Chondrocyte (in vitro differentiated cells): ENCODE measurements at places on chromosomes 4 and X.

GRCh38 chr4:125520258-125520990, 205.7 kb downstream of the FAT4 start:
- no peaks in the 10 kb centered on the region for H3K27me3 ChIP-seq
- no peaks in the 10 kb centered on the region for H3K36me3 ChIP-seq
- H3K4me3 ChIP-seq, result no peak overlapping the region
- peak overlapping the region; percentile 54 for H3K27ac ChIP-seq
- no peak for DNase-seq

GRCh38 chrX:44082829-44083228, 109.6 kb upstream of the NDP start:
- no peaks in the 10 kb centered on the region for H3K27me3 ChIP-seq
- no peak for DNase-seq
- H3K27ac ChIP-seq, result no peak overlapping the region
- no peaks in the 10 kb centered on the region for H3K4me1 ChIP-seq
- no peaks in the 10 kb centered on the region for H3K36me3 ChIP-seq
- H3K4me3 ChIP-seq, result no peak overlapping the region

- H3K4me3 ChIP-seq, result no peak overlapping the region
- DNase-seq, result peak; percentile 55
- H3K4me1 ChIP-seq, result no peaks in the 10 kb centered on the region
Observed at GRCh38 chrX:56798866-56799758, 70.1 kb downstream of the NBDY start.

DNA sequence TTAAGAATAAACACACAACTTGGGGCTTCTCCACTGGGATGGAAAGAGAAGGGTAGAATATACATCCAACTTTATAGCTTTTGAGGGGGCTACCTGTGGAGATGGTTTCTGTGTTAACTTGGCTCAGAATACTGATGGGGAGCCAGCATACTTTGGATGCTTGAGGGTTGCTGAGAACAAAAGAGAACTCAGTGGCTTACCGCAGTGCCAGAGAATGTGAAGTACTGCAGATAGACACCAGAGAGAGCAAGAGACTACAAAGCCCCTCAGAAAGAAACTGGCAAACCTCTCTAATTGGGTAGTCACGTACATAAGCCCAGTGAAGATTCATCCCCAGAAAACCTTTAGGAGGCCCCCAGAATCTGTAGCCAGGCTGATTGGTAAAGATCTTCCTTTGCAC, 214.4 kb downstream of the DCHS2 start:
- no peaks in the 10 kb centered on the region for H3K4me1 ChIP-seq
- DNase-seq, result no peak

DNA sequence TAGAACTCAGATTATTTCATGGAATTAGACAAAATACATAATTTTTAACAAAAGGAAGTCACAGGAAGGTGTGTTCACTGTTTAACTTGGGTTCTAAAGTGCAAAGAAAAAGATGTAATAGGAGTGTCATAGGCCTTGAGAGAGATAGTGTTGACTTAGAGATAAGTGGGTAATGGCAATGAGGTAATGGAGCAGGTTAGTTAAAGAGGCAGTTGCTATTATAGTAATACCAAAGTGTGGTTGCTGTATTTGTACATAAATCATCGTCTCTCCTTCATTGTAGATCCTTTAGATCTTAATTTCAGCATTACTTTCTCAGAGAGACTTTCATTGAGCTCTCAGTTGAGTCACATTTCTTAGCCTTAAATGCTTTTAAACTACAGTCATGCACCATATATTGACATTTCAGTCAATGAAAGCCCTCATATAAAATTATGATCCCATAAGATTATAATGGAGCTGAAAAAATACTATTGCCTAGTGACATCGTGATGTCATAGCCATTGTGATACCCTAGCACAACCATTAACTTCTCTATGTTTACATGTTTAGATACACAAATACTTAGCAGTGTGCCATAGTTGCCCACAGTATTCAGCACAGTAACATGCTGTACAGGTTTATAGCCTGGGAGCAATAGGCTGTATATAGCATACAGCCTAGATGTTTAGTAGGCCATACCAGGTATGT, 245.4 kb downstream of the ADGRL3 start:
- H3K4me3 ChIP-seq, result no peak overlapping the region
- no peaks in the 10 kb centered on the region for H3K36me3 ChIP-seq
- H3K27ac ChIP-seq, result no peak overlapping the region
- no peak for DNase-seq

- H3K27me3 ChIP-seq, result no peaks in the 10 kb centered on the region
- peak overlapping the region; percentile 88 for H3K27ac ChIP-seq
- peaks cover 5% of the 10 kb centered on the region for H3K36me3 ChIP-seq
- peak overlapping the region; percentile 80 for H3K4me3 ChIP-seq
- peaks cover 27% of the 10 kb centered on the region for H3K4me1 ChIP-seq
Observed at GRCh38 chrX:76172325-76172893, 453 bp upstream of the PBDC1 start.

DNA sequence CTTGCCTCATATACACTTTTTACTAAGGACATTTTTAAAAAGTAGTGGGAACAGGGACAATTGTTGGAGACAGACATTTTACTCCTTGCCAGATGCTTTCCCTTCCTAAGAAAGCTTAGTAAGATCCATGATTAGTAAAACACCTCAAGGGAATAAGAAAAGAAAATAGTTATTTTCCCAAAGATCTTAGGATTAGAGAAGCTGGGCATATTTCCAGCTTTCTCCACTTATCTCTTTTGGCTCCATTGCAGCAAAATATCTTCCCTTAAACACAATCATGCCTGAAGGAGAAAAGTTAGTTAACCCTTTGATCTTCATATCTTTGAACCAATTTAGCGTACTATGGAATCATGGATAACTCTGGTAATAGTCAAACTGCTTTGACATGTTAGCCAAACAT, 257.9 kb downstream of the PCDH18 start:
- DNase-seq, result no peak
- no peak overlapping the region for H3K4me3 ChIP-seq
- no peaks in the 10 kb centered on the region for H3K27me3 ChIP-seq
- peaks cover 25% of the 10 kb centered on the region for H3K4me1 ChIP-seq
- peak overlapping the region; percentile 50 for H3K27ac ChIP-seq
- H3K36me3 ChIP-seq, result no peaks in the 10 kb centered on the region

DNA sequence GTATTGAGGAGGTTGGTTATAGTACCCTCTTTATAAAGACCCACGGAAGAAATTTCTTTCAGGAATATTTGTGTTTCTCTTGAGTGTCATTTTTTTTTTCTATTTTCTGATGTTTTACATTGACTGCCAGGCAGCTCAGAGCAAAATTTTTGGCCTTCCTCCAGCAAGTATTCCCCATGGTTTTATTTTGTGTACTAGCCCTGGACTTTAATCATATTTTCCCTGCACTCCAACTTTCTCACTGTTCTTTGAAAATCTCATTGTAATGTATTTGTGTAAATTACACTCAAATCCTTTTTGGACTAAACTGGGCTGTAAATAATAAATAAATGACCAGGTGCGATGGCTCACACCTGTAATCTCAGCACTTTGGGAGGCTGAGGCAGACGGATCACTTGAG, 45.6 kb upstream of the USP46 start:
- H3K36me3 ChIP-seq, result no peaks in the 10 kb centered on the region
- H3K4me1 ChIP-seq, result peaks cover 9% of the 10 kb centered on the region
- no peak overlapping the region for H3K4me3 ChIP-seq
- H3K27ac ChIP-seq, result no peak overlapping the region
- H3K27me3 ChIP-seq, result no peaks in the 10 kb centered on the region

GRCh38 chr4:53192496-53192895, 173.4 kb downstream of the SCFD2 start:
- peaks cover 50% of the 10 kb centered on the region for H3K4me1 ChIP-seq
- no peak overlapping the region for H3K27ac ChIP-seq
- no peak overlapping the region for H3K4me3 ChIP-seq
- H3K36me3 ChIP-seq, result no peaks in the 10 kb centered on the region
- DNase-seq, result no peak

DNA sequence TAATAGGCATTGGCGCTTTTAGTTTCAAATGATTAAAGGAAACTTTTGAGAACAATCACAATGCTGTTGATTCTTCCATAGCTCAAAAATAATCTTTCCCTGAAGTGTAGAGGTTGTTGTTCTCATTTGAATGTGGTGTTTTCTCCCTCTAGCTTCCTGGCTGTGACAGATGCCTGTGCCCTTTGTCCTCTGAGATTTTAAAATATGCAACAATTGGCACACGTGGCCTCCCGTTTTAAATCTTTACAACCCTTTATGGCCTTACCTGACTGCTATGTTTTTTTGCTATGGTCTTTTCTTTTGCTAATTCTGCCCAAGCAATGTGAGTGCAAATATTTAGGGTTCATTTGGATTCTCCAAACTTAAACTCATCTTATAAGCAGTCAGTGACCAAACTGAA, 22.9 kb upstream of the CASK start:
- H3K27ac ChIP-seq, result no peak overlapping the region
- peaks cover 4% of the 10 kb centered on the region for H3K27me3 ChIP-seq
- H3K4me1 ChIP-seq, result no peaks in the 10 kb centered on the region
- no peaks in the 10 kb centered on the region for H3K36me3 ChIP-seq
- no peak for DNase-seq
